AG10803 (cell line): ENCODE measurements at places on chromosomes 4 and X.
A peak's percentile ranks its signal among the peaks of the same experiment; 100 is the strongest.

DNA sequence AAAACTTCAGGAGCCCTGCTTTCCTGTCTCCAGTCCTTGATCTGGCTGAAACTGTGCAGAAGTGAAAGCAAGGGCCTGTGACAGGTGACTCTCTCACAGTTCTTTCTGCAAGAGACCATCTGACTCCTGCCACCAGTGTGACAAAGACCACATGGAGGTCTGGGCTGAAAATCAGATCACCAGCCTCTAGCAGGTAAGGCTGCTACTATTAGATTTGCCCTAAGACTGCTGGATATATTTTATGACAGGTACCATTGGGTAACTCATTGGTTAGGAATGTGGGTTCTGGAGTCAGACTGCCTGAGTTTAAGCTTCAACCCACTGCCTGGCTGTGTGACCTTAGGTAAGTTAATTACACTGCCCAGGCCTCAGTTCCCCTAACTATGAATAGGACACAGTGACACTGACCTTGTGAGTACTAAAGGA lies 163.3 kb upstream of the SLC7A11 start:
- no peak for DNase-seq

GRCh38 chr4:37727635-37728034 lies 41.5 kb upstream of the RELL1 start:
- DNase-seq: no peak

GRCh38 chr4:880684-881405 lies 51.3 kb downstream of the GAK start:
- DNase-seq: no peak

DNA sequence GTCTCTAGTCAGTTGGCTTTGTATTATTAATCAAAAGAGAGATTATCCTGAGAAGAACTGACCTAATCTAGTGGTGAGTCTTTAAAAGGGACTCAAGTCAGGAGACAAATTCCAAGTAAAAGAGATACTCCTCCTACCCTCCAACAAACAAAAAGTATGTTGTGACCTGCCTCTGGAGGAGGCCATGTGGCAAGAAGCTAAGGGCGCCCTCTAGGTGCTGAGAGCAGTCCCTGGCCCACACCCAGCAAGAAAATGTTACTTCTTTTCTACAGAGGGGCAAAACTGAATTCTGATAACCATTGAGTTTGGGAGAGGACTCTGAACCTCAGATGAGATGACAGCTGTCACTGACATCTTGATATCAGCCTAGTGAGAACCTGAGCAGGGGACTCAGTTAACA lies 953.6 kb upstream of the AGA start:
- no peak for DNase-seq

- DNase-seq: no peak
Measured at GRCh38 chr4:3484057-3484973, 21.2 kb downstream of the DOK7 start.

DNA sequence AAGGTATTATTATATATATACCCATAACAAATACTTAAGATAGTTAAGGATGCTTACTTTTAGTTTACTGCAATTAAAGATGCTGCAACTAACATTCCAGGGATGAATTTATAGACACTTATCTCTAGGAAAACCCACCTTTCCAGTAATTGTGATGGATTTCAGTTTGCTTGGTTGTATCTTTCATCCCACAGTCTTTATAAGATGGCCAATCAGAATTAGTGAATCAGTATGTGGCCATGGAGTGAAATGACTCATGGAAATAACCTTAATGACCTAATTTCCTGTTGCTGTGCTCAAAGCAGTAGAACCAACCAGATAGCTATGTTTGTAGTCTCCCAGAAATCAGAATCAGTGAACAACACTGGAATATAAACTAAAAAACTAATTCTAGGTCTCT lies 26.4 kb downstream of the MOSPD2 start:
- DNase-seq: peak; percentile 39

DNA sequence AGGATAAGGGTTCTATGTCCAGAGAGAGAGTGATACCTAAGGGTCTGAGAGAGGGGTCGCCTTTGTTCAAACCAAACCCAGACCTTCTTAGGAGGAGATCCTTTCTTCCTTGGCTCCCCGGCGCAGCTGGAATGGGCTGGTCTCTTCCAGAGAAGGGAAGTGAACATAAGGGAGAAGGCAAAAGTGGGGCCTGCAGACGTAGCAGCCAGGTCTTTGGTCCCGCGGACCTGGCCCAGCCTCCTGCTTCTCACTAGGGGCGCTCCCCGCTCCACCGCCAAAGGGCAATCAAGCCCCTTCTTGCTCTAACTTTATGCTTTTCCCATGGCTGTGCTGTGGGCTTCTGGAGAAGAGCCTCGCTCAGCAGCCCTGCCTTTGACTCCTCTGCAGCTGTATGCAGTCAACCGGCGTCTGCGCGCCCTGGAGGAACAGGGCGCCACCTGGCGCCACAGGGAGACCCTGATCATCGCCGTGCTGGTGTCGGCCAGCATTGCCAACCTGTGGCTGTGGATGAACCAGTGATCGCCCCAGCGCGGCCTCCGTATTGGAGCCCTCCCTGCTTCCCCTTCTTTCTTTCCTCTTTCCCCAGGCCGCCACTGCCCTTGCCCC lies 6.5 kb downstream of the FATE1 start:
- peak; percentile 32 for DNase-seq

DNA sequence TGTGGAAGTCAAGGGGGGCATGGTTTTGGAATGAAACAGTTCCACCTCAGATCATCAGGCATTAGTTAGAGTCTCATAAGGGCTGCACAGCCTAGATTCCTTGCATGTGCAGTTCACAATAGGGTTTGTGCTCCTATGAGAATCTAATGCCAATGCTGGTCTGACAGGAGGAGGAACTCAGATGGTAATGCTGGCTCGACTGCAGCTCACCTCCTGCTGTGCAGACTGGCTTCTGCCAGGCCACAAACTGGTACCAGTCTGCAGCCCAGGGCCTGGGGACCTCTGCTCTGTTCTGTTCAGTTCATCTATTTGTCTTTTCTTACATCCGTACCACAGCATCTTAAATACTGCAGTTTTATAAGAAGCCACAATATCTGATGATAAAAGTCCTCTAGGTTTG lies 12.2 kb upstream of the MSL3 start:
- DNase-seq: no peak

- DNase-seq: no peak
Measured at GRCh38 chr4:85774000-85774399, 299.1 kb downstream of the ARHGAP24 start.

GRCh38 chr4:38815885-38816782 lies 11.5 kb upstream of the TLR1 start:
- no peak for DNase-seq

- no peak for DNase-seq
Measured at GRCh38 chr4:43837171-43837570, 611.4 kb downstream of the KCTD8 start.

- peak; percentile 58 for DNase-seq
Measured at GRCh38 chr4:2009651-2010233, 968 bp upstream of the NELFA start.

- DNase-seq: peak; percentile 4
Measured at GRCh38 chr4:5510504-5510903, 197.9 kb downstream of the EVC2 start.

GRCh38 chrX:12891915-12892506 lies 14.4 kb upstream of the TLR8 start:
- DNase-seq: no peak

- DNase-seq: no peak
Measured at GRCh38 chr4:138599965-138600364, 357.8 kb upstream of the SLC7A11 start.

DNA sequence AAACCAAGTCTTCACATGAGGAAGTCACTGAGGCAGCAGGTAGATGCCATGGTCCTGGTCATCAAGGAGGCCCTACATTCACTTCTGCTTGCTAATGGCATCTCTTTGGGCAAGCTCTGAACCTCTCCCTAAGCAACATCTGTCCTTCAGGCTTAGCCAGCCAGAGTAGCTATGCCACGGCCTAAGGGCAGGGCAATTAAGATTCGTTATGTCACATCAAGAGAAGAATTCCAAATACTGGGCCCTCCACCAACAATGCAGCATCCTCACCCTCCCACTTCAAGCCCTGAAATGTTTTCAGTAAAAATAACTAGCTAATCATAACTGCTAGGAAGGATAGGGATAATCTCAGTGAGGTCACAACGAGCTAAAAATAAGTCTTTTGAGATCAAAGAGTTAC lies 120.7 kb upstream of the HCCS start:
- DNase-seq: no peak

GRCh38 chrX:10350221-10350620 lies 193.4 kb downstream of the CLCN4 start:
- no peak for DNase-seq

DNA sequence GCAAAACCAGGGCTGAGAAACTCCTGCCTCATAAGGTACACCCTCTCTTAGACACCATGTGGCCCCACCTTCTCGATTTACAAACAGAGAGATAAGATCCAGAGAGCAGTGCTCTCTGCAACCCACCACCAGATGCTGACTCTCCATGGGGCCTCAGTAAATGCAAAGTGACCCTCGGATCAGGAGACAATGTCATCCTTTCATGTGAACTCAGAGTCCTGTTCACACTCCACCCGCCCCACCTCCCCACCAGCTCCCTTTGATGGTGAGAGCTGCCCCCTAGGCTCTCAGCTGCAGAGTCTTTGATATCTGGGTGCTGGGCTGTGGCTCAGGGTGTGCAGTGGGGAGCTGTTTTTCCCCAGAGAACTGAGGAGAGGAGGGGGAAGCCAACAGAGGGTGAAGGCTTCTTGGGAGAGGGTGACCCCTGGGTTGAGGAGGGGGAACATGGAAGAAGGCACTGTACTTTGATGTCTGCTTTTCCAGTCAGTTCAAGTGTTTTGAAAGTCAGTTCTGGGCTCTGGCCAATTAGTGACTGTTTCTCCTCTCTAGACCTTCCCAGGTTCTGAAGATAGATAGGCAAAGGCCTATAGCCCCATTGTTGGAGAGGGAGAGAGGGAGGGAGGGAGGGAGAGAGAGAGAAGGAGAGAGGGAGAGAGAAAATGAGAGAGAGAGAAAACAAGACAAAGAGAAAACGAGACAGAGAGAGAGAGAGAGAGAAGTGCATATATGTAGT lies 88.2 kb downstream of the SCD5 start:
- no peak for DNase-seq

DNA sequence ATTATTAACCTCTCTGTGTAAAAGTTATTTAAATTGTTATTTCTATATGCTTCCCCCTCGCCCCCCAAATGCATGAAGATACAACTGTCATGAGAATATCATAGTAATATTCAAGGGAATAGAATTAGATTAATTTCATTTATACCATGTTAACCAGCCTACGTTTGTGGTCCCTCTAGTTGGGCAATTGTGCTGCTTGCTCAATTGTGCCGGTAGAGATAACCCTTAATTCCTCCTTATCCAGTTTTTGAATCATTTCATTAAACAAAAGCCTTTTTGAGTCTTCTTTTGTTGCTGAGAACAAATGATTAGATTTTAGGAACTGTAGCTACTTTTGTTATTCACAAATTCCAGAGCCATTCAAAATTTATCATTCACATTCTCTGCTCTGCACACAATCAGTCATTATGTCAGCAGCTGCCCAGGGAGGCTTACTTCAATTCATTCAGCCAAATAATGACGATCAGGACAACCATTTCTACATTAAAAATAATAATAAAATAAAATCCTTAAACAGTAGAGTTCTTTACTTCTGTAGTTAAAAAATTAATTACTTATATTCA lies 98.1 kb downstream of the ADGRL3 start:
- DNase-seq: no peak

DNA sequence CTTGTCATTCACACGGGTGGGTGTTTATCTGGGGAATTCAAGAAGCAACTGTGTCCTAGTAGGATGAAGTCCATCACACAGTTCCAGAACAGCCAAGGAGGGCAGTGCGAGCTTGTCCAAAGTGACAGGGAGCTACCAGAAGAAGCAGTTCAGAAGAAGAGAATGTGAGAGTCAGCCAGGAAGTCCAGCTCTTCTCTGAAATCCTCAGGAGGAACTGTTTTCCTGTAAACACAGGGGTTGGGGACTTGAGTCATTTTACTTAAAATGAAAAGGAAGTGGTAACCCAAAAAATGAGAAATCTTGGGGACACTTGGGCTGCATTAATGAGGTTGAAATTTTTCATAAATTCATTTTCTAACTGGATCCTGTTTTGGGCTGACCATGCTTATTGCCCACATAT lies 8.2 kb upstream of the TLR10 start:
- no peak for DNase-seq

DNA sequence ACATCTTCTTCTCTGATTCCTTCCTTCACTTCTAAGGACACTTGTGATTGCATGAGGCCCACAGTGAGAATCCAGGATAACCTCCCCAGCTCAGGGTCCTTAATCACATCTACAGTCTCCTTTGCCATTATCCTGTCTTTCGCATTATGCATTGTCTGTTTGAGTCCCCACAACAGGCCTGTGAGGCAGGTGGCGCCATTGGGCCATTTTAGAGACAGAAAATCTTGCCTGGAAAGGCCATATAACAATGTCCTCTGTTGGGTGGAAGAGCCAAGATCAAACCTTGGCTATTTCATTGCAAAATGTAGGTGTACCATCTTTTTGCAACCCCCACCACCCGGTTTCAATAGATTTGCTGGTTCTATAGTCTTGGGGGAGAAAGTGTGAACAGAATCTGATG lies 11.8 kb upstream of the DCUN1D4 start:
- peak; percentile 48 for DNase-seq

DNA sequence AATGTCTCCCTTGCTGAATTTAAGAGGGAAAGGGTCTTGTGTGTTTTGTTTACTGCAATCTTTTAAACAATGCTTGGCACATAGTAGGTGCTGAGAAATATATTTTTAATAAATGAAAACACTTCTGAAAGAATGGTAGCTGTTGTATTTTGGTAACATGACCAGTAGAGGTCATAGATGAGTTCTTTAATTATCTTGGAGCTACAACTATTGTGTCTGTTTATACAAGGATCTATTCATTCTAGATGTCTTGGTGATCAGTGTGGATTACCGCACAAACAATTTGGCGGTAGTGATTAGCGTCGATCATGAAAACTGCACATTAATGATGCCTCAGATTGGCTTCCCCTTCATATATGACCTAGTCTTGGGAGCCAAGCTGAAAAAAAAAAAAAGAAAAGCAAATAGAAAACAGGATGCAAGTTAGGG lies 21.4 kb upstream of the SCRG1 start:
- peak; percentile 33 for DNase-seq

DNA sequence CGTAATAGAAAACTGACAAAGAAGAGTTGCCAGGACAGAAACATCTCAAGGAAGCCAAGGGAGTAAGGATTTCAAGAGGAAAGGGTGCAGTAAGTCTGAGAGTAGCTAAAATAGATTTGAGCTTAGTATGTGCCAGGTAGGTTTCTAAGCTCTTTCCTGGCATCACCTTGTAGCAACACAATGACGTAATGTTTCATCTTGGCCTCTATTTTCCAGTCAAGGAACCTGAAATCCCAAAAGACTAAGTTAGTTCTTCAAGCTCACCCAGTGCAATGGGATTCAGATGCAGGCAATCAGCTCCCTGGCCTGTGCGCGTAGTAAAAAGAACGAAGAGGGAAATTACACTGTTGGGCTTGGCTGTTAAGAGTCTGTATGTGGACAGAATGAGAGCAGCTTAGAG lies 586.5 kb upstream of the TENM3 start:
- DNase-seq: no peak

- DNase-seq: no peak
Measured at GRCh38 chr4:143443728-143444127, 69.8 kb upstream of the SMARCA5 start.

- peak; percentile 72 for DNase-seq
Measured at GRCh38 chrX:16658284-16658683, 8.3 kb downstream of the S100G start.
